ENCODE measurements at places on chromosomes 12 and 14.

DNA sequence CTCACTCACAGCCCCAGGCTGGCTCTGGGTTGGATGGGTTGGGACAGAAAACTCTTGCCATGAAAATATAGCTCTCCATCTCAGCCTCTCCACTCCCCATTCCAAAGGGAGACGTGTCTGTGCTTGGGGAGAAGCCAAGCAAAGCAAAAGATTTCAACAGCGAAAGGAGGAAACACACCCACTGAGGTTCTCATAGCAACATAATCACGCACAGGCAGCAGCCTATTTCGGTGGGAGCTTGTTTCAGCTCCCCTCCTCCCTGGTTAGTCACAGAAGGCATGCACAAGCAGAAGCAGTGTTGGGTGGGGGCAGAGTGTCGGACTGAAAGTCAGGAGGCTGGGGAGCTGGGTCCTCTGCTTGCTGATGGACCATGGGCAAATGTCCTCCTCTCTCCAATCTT lies 1.9 kb upstream of the PRMT8 start:
- no peak for DNase-seq

GRCh38 chr12:45439039-45439438 lies 223.1 kb downstream of the ANO6 start:
- DNase-seq, result no peak

- DNase-seq, result no peak
These were observed 25.5 kb downstream of the GCH1 start for GRCh38 chr14:54877015-54877702.

DNA sequence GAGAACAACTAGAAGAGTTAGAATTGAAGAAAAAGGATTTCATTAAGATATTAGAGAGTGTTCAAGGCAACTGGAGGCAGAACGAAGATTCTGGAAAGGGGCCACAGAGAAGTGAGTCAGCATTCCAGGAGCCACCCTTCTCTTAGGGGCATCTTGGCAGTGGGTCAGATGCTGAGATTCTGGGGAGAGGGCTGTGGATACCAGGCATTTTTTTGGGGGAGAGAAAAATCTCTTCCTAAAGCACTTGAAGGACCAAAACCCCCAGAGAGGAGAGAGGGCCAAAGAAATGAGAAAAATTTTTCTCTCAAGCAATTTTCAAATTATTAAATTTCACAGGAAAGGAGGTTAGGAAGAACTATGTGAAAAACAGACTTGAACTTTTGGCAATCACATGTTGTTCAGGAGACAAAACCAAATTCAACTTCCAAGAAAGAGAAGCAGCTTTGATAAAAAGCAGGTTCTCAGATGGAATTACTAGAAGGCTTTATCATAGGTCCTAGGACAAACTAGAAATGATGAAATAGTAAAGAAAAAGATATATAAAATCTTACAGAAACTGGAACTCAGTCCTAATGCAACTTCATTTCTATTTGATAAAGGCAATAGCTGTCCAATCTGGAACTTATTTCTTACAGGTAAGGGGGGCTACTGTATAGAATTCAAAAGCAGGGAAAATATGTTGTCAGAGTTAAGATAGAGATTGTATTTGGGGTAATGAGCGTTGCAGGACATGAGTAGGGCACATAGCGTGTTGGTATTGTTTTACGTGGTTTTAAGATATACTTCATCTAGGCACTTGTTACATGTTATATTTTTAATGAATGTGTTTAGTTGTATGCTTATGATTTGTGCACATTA lies 1.1 kb upstream of the CLEC2D start:
- DNase-seq, result no peak

DNA sequence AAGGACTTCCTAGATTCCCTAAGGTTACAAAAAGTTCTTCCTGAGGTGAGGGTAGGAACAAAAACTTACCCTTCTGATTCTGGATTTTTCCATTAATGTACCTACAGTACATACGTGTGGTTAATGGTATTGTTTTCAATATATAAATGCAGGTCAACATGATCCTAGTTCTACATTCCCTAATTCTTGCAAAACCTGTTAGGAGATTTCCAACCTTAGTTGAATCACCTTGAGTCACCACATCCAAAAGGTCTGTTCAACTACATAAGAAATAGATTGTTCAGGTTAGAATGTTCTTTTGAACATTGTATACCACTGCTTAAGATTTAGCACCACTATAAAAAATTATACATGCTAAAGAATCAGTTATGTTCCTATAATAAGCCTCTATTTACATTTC lies 118.9 kb downstream of the GARIN6 start:
- no peak for DNase-seq

GRCh38 chr12:22285846-22286245 lies 48.7 kb downstream of the ST8SIA1 start:
- no peak for DNase-seq

- DNase-seq, result no peak
These were observed 596.7 kb upstream of the ATP2B1 start for GRCh38 chr12:90305379-90305778.

DNA sequence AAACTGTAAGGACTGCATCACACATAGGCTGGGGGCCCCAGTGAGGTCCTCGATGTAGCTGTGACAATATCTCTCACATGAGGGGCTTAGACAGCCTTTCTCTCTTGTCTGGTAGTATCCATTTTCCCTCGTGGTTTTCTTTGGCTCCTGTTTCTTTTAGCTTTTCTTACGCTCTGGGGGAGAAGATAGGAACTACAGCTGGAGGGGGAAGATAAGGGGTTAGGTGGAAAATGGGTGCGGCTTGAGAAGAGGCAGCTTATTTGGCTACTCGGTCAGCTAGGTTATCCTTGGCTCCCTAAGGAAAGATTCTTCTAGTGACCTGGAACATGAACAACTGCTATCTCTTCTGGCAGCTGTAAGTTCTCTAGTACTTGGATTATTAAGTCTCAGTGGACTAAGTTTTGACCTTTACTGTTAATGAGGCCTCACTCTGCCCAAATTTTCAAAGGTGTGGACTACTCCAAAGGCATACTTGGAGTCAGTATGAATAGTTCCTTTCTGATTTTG lies 28.7 kb upstream of the CPNE8 start:
- no peak for DNase-seq

- DNase-seq, result no peak
These were observed 69.6 kb upstream of the KRAS start for GRCh38 chr12:25320123-25321006.

- DNase-seq, result no peak
These were observed 410.3 kb downstream of the FOXG1 start for GRCh38 chr14:29176876-29177275.

- no peak for DNase-seq
These were observed 112.4 kb downstream of the APAF1 start for GRCh38 chr12:98757455-98757854.

GRCh38 chr14:103735815-103736545 lies 20.4 kb downstream of the ZFYVE21 start:
- no peak for DNase-seq

GRCh38 chr14:91410771-91411536 lies 6.7 kb downstream of the CCDC88C start:
- no peak for DNase-seq

- DNase-seq, result no peak
These were observed 685 bp upstream of the MYL6B start for GRCh38 chr12:56151672-56152131.

- peak; percentile 75 for DNase-seq
These were observed 18.0 kb upstream of the CACNA1C start for GRCh38 chr12:2034633-2035430.

GRCh38 chr14:61565181-61565580 lies 130.1 kb upstream of the HIF1A start:
- DNase-seq, result no peak

GRCh38 chr12:52813885-52814709 lies at the start of gene KRT4:
TSS of gene KRT4 (minus strand) at chr12:52814116. CDS start at chr12:52814058, 58 bp downstream.
- no peak for DNase-seq

DNA sequence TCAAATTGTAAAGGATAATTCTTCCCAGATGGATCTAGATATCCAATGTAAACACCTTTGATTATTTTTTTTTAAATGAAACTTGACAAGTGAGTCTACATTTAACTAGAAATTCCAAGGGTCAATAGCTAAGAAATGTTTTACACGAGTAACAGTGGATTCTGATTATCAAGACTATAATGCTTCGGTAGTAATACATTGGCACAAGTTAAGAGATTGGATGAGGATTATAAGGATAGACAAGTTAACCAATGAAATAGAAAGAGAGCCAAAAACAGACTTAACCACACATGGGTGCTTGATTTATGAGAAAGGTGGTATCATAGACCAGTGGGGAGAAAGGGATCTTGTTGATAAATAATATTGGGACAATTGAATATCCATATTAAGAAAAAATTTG lies 40.3 kb upstream of the PCED1B start:
- DNase-seq, result no peak

DNA sequence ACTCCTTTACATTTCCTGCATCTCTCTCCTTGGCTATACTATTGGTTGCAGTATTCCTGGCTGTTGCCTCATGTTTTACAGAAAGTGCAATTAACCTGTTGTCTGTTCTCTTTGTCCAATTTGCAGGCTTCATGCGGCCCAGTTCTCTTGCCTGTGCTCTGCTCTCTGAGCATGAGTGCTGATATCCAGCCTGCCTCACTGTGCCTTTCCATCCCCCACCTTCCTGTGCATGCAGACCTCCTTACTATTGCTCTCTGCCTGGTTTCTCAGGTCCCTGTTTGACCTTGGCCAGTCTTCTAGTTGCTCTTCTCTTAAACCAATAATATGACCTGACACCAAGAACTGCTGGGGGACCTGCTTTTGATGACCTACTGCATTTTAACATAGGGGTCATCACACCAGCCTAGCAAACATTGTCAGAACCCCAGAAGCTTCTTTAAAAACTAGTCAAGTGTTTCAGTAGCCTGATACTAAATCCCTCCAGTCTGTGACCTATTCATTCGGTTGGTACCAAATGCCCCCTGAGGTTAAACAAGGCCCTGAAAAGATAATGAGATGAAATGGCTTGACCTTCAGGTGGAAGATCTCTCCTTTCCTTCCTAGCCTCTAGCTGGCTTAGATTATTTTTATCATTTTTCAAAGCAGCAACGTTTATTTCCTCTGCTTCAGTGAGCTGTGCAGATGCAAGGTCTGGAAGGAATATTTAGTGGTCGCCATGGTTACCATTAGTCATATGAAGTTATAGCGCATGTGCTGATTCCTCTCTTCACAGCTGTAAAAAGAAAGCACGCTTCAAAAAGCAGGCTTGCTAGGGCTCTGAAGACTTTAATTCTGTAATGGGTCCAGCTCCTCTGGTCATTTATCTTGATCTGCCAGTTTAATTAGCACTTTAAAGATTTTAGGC lies 216.5 kb downstream of the PHLDA1 start:
- no peak for DNase-seq

- DNase-seq, result no peak
These were observed 30.1 kb upstream of the RESF1 start for GRCh38 chr12:31929027-31929526.

DNA sequence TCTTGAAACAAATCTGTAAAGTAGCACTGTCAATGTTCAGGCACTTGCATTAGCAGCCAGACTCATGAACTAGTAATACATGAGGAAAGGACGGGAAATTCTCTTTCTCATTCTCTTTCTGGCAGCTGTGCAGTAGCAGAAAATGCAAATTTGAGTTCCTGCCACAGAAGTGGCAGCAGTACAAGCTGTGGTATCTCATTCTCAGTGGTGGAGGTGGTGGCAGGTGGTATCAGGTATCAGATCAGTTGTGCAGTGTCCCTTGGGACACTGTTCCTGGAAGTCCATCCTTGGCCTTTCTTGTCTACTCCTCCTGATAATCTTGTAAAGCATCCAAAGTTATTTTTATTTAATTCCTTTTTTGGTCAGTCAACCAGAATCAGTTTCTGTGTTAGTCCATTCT lies 103.0 kb downstream of the C12orf42 start:
- DNase-seq, result no peak

DNA sequence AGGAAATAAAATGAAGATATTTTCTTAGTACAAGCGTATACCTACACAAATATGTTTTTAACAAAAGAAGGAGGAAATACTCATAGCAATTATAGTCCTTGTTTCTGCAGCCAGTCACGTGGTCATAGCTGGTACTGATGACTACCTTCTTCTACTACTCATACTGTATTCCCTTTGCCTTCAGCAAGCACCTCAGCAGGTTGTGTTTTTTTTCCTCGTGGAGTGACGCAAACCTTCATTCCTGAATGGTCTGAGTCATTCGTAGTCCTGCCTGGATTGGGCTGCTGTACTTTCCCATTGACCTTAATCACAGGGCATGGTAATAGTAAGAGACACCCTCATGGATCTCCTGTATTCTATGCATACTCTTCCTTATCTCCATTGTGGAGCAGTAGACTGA lies 25.7 kb upstream of the SLC16A7 start:
- no peak for DNase-seq

- no peak for DNase-seq
These were observed 81.1 kb downstream of the ESRRB start for GRCh38 chr14:76456891-76457586.

- peak; percentile 37 for DNase-seq
These were observed 223.8 kb downstream of the EFCAB11 start for GRCh38 chr14:89730687-89731086.

DNA sequence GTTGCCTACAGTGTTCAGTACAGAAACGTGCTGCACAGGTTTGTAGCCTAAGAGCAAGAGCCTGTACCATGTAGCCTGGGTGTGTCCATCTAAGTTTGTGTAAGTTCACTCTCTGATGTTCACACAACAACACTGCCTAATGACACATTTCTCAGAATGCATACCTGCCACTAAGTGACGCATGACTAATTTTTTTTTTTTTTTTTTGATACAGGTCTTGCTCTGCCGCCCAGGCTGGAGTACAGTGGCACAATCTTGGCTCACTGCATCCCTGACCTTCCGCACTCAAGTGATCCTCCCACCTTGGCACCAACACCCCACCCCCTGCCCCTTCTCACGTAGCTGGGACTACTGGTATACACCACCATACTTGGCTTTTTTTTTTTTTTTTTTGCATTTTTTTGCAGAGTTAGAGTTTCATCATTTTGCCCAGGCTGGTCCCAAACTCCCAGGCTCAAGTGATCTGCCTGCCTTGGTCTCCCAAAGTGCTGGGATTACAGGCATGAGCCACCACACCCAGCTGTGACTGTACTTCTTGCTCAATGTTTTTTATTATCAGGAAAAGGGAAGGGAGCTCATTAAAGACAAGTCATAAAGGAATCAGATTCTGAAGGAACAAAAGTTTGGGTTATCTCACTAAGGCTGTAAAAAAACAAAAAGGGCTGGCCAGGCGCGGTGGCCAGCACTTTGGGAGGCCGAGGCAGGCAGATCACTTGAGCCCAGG lies 10.0 kb upstream of the CDC42BPB start:
- no peak for DNase-seq

- DNase-seq, result no peak
These were observed 9.1 kb upstream of the DDX47 start for GRCh38 chr12:12804011-12804410.

- DNase-seq, result no peak
These were observed 5.7 kb downstream of the FAM177A1 start for GRCh38 chr14:35051796-35052195.

DNA sequence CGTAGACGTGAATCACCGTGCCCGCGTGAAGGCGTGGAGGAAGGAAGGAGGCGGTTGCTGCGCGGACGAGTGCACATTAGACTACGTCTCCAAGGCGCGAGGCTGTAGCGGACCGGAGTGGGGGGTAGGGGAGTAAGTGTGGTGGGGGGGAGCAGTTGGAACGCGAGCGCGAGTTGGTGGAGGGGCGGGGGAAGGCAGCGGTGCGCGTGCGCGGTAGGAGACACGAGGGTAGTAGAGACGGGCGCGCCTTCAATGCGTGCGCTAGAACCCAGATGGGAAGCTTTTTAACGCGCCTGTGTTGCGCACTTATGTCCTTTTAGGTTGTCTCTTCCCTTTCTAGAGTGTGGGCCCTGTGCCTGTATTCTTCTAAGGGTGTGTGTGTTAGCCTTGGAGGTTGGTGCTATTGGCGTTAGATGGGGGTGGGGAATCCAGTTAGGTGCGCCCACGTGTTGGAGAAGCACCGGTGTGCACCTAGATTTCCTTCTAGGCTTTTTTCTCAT lies 604 bp downstream of the EIF4B start:
- peak; percentile 64 for DNase-seq

All from GDM1 (cell line).